GM04504 (cell line): ENCODE measurements at places on chromosomes 13 and 19.

DNA sequence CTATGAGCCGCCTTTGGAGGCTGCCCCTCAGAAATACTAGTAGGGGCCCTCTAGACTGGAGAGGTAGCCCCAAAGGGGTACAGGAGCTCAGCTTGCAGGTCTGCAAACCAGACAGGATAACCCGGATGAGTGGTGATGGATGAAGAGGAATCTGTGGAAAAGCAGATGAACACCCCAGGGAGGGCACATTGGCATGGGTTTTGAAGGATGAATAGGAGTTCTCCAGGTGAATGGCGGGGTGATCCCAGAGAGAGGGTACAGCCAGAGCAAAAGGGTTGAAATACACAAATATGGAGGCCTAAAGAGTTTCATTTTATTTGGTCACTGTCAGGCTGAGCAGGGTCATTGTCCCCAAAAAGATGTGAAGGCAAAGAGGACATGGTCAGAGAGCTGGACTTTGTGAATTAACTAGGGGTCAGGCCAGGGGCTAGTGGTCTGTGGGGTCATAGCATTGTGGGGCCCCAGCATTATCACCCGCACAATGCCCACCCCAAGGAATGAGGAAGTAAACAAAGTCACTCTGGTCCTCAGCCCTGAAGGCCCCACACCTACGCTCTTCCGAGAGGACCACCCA lies 4.8 kb downstream of the NR2F6 start:
- no peak for DNase-seq

GRCh38 chr19:45098521-45099466 lies 5.8 kb downstream of the PPP1R37 start:
- DNase-seq, result no peak

- DNase-seq, result no peak
These were observed 12.3 kb downstream of the SIN3B start for GRCh38 chr19:16841391-16841926.

DNA sequence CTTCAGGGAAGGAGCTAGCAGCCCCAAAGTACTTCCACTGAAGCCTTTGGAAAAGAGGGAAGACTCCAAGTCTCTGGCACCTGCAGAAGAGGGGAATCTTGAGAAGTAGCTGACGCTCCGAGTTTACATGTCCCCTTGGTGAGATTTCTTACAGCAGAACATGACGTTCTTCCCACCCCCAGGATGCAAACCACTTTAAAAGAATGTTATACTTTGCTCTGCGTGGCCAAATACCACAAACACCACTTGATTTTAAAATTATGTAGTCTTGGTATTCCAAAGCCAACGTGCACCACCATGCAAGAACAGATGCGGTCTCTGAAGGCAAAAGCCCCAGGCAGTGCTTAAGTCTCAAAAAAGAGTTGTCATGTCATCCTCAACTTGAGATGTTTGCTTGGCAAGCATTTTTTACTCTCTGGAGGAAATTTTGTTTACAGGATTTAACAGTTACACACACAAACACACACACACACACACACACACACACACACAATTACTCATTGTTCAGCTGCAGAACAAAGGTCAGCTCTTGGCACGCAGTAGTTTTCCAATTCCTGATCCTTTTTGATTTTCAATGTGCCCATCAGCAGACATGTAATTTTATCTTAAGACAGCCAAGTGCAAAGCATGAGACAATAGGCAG lies 106.1 kb downstream of the RGCC start:
- DNase-seq, result no peak

- DNase-seq, result no peak
These were observed 59.3 kb downstream of the URI1 start for GRCh38 chr19:30001301-30001700.

DNA sequence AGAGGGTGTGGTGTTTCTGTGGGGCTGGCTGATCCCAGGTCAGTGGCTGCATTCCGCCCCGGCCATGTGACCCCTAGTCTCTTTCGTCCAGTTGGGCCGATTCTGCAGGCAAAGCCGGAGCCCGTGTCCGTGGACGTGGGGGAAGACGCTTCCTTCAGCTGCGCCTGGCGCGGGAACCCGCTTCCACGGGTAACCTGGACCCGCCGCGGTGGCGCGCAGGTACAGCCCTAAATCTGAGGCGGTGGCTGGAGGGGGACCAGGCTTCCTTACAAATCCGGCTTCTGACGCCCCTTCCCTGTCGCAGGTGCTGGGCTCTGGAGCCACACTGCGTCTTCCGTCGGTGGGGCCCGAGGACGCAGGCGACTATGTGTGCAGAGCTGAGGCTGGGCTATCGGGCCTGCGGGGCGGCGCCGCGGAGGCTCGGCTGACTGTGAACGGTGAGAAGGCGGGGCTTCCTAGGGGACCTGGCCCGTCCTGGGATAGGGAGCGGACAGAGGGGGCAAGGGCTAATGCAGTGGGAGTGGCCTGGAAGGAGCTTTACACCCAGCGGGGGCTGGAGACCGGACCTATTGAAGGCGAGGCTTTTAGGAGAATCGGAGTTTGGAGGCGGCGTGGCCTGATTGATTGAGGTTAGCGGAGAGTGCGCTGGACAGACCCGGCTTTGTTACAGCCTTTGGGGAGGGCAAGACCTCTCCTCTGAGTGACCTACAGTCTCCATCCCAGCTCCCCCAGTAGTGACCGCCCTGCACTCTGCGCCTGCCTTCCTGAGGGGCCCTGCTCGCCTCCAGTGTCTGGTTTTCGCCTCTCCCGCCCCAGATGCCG lies 4.3 kb downstream of the KIRREL2 start:
- no peak for DNase-seq

GRCh38 chr13:109370496-109370895 lies 415.9 kb downstream of the IRS2 start:
- no peak for DNase-seq

DNA sequence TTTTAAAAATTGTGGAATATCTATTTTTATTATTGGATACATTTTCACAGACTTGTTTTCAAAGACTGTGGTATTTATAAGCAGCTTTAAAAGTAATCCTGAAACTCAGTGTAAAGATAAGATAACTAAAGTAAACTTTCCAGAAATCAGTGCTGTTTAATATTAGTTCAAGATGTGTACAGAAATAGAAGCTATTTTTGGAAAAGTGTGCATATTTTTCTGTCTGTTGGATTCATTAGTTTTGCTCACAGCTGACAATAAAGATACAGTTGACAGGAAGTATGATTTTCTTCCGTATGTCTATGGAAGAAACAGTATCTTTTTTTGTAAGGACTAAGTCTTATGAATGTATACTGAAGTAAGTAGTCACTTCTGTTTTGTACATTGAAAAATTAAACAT lies 85.9 kb downstream of the GJA3 start:
- DNase-seq, result no peak

DNA sequence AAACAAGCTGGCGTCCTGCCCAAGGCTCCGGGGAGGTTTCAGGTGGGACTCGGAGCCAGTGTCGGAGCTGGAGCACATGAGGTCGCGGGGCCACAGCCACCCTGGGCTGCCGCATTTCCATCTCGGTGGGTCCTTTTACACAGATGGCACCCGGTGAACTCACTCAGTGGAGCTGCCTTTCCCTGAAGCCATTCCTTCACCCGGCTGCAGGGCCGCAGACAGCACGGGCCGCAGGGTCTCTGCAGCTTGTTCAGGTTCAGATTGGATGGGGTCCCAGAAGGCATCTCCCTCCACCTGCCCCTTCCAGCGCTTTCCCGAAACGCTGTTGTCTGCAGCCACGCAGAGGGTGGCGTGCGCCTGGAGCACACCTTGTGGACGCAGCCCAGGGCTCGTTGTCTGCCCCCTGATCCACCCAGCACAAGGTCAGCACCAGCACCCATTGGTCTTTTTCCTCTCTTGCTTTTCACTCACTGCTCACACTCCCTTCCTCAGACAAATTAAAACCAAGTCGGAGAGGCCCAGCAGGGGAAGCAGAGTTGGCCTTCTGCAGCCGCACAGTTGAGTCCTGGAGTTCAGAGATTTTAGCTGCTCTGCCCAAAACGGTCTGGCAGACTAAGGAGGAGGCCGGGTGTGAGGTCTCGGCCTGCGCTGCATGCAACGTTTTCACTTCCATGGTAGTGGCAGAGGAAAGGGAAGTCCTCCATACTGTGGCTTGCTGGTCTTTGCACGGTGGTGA lies 18.1 kb downstream of the MCF2L start:
- DNase-seq, result no peak

DNA sequence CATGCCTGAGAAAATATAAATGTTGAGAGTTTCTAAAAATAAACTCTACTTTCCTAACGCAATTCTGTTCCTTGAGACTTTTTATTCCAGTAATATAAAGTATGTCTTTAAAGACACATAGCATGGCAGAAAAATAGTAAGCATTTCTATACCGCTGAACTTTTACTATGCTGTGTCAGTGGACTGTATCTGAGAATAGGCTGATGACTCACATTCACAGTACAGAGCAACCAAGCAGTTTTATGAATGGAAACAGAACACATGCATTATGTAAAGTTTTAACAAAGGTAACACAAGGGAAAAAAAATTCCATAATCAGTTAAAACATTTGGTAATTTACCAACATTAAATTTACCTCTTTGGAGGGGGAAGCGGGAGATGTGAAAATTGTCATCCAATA lies 38.4 kb downstream of the ZDHHC20 start:
- no peak for DNase-seq

- no peak for DNase-seq
These were observed 12.4 kb upstream of the CBLC start for GRCh38 chr19:44765033-44765948.

- DNase-seq, result no peak
These were observed 648.8 kb upstream of the SPRY2 start for GRCh38 chr13:80989747-80990146.

DNA sequence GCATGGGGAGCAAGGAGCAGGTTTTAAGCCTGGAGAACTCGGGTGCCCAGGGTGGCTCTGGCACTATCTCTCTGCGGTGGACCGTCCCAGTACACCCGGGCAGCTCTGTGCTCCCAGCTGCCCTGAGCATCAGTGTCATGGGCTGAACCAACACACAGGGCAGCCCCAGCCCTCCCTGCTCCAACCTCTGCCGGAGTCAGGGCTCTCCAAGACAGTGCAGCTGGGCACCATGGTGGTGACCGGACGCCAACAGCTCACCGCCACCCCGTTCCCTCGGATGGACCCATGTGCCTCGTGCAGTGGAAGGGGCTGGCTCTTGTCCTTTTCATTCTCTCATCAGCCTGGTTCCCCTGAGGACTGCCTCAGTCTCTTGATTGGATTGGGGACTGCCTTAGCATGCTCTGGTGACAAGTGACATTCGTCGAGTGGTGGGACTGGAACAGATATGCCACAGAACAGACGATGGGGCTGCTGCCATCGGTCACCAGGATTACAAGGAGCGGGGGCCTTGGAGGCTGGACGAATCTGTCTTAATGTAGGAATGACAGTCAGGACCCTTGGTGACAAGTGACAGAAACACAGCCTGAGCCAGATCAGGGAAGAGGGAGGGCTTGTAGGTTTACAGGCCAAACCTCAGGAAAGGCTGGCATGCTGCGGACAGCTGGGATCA lies 25.7 kb upstream of the VSTM2B start:
- DNase-seq, result no peak

- DNase-seq, result peak; percentile 12
These were observed 689 bp downstream of the DCUN1D2 start for GRCh38 chr13:113489549-113490495.

DNA sequence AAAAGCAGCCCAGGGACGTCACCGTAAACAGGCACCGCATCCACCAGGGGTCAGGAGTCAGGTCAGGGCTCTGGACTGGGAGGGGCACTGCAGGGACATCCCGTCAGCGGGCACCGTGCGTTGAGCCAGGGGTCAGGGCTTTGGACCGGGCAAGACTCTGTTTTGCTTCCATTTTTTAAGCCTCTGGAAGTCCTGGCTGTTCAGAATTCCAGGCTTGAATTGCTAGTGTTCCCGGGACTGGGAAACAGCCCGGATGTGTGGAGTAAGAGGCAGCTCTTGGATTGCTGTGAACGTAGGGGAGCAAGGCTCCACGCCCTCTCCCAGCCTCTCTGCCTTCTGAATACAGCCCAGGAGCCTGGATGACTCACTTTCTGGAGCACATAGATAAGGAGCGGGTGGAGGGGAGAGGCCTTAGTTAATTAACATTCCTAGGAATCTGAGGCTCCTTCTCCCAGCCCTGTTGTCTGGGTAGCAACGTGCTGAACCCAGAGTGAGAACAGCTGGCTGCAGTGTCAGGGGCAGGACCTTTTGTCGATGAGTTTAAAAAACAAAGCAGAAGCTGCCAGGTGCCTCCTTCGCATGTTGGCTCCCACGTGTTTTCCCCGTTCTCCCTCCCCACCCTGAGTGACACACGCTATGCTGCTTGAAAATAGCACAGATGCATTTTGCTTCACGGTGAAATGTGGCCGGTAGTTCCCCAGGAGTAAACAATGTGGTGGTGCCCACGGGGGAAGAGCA lies 21.9 kb downstream of the ATP11A start:
- DNase-seq, result peak; percentile 95

GRCh38 chr19:33047422-33047821 lies 17.3 kb downstream of the RHPN2 start:
- no peak for DNase-seq

DNA sequence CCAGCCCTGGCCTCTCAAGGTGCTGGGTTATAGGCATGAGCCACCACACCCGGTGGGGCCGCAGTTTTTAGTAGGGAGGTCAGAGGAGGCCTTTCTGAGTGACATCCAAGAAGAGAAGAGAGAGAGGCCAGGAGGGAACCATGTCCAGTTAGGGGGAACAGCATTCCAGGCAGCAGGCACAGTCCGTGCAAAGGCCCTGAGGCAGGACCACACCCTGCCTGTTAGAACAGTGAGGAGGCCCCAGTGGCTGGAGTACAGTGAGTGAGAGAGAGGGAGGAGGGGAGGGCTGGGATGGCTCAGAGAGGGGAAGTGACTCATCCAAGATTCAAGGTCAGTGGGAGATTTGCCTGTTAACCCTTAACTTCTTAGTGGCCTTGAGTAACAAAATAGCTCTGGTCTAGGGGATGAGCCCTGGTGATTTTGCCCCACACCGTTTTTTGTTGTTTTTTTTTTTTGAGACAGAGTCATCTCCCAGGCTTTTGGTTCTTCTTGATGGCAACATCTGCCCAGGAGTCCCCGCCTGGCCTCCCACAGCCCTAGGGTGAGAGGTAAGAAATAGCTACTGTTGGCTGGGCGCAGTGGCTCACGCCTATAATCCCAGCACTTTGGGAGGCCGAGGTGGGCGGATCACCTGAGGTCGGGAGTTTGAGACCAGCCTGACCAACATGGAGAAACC lies 2.7 kb upstream of the PLIN3 start:
- DNase-seq, result peak; percentile 85

- DNase-seq, result no peak
These were observed 51.5 kb downstream of the SKA3 start for GRCh38 chr13:21124852-21125251.

- DNase-seq, result no peak
These were observed 19.2 kb upstream of the IGFL4 start for GRCh38 chr19:46060012-46060411.

- DNase-seq, result no peak
These were observed 638.8 kb upstream of the SLITRK6 start for GRCh38 chr13:86438034-86438433.

DNA sequence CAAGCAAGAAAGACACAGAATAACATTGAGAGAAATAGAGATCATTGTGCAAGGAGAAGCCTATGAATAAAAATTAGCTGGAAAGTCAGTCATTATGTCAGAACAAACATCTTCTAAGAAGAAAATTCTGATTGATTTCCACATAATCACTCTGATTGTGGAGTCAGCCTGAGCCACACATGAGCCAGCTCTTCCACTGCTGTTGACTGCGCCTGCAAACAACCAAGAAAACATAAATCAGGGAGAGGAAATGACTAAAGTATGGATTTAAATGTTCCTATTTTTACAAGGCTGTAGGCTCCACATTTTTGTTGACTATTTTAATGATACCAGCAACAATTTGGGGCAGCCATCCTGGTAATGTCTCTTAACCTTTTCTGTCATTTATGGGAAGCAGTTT lies 962.3 kb downstream of the EFNB2 start:
- no peak for DNase-seq
